D721Med (cell line): ENCODE measurements at places on chromosomes 3 and 15.

- no peak for DNase-seq
Measured at GRCh38 chr15:68484696-68485400, 52.9 kb upstream of the ITGA11 start.

- DNase-seq: no peak
Measured at GRCh38 chr15:50791486-50791885, 26.0 kb upstream of the SPPL2A start.

DNA sequence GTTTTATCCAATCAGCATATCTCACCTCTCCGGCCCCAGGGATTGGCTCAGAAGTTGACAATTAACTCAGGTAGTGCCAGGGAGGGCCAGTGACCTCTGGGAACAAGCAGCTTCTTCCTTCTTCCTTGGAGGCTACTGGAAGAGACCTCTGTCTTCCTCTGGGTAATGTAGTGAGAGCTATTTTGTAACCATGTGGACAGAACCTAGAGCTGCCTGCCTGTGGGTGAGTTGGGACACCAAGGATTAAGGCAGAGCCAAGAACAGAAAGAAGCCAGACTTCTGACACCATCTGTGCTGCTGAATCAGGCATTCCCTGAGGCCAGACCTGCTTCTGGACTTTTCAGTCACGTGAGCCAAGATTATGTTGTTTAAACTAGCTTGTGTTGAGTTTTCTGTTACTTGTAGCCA is 5.9 kb upstream of the NDUFAF1 start:
- DNase-seq: no peak

DNA sequence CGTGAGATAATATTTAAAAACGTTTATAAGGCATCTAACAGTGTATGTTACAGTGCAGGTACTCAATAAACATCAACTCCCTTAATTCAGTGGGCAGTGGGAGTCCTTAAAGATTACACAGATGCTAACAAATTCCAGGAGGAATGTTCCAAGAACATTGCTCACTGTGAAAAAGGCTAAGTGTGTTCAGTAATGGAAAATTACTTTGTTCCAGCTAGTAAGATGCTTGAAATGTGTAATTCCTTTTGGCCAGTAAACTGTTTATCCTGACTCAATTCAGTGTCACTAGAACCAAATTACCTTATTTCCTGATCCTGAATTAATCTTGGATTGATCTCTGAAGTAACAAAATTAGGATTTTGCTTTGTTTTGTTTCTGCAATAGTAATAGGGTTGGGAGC is 54.2 kb upstream of the SEMA6D start:
- no peak for DNase-seq

- DNase-seq: peak; percentile 48
Measured at GRCh38 chr3:16239780-16240179, 25.0 kb downstream of the DPH3 start.

- DNase-seq: no peak
Measured at GRCh38 chr3:27310688-27311087, 58.5 kb downstream of the NEK10 start.

DNA sequence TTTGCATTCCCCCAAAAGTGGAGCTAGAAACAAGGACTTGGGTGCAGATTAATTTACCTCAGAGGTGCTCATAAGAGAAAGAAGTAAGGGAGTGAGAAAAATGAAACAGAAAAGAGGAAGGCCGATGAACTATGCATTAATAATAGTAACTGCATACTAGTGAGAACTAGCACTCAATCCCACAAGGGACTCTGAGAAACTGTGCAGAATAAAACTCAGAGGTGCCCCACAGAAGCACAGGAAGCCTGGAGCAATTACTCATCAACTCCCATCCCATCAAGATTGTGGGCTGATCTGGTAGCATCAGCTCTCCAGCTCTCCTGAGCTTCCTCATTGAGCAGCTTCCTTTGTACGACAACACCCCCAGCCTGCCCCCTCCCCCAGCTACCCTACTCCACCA is 50.8 kb downstream of the CLDN18 start:
- DNase-seq: no peak

DNA sequence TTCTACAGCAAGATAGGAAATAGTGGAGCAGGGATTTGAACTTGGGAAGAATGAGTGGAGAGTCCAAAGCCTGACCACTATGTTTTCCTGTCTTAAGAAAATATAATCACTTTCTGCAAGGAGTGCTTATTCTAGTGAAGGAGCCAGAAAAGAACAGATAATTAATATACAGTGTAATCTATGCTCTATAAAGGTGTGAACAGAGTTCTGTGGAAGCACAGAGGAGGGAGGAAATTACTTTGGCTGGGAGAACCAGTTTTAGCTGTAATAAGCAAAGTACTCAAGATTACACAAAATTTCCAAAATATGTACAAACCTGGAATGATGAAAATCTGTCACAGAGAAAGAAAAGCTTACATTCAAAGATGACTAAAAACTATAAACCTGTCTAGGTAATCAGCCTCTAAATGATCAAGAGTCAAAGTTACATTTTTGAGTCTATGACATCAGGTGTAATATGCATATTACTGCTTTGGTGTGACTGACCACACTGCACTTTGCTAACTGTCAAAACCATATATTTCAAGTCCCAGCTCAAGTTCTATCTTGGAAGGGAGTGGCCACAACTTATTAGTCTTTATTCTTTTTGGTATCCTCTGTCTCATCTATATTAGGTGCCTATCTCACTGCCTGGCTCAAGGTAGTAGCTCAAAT is 40.7 kb upstream of the MB21D2 start:
- DNase-seq: no peak

DNA sequence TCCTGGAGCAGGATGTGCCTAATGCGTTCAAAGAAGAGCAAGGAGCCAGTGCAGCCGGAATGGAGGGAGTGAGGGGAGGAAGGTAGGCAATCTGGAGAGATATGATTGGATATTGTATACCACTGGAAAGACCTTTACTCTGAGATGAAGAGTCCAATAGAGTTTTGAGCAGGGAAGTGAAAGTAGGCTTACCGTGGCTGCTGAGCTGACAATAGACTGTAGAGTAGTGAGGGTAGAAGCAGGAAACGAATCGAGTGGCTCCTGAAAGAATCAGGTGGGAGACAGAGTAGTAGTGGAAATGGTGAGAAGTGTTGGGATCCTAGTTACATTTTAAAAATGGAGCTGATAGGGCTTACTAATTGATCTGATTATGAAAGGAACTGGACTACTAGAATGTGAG is 51.8 kb upstream of the NUDT16 start:
- DNase-seq: no peak

GRCh38 chr3:171455603-171456550 is 4.3 kb downstream of the TNIK start:
- DNase-seq: no peak
